ENCODE measurements at places on chromosomes 2 and 18. TPM values are rescaled to one million over a fixed set of nuclear protein-coding genes. Genes with fewer than 3 reads are reported as not detected.

The CAPN14 gene
- total RNA-seq: 0.23 TPM

The MIB1 gene
- total RNA-seq: 26.3 TPM

The COLEC11 gene
- 0.84 TPM for total RNA-seq

DNA sequence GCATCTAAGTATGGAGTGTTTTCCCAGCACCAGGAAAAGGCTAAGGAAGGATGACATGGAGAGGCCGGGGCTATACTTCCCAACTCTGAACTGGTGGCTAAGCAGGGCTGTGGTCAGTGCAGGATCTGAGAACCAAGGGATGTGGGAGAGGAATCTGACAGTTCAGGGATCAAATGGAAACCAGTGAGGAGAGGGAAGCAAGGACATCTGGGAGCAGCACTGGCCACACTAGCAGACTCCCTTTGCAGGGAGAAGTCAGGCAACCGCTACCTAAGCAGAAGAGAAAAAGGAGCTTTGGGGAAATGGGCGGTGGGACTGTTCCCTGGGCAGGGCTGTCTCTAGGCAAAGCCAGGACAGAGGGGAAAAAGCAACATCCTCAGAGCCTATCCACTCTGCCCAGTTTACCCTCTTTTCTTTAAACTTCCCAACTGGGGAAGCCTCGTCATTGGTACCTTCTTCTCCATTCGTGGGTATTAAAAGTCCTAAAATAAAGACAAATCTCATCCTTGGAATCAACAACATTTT lies 105.8 kb upstream of the MEIS1 start:
- no peak for DNase-seq
- H3K4me3 ChIP-seq: no peak overlapping the region
- H3K4me1 ChIP-seq: no peaks in the 10 kb centered on the region
- no peaks in the 10 kb centered on the region for H3K36me3 ChIP-seq
- no peak overlapping the region for H3K27ac ChIP-seq
- no peaks in the 10 kb centered on the region for H3K27me3 ChIP-seq

GRCh38 chr2:12317814-12318426 lies 398.8 kb upstream of the TRIB2 start:
- H3K27ac ChIP-seq: no peak overlapping the region
- no peak for DNase-seq
- no peaks in the 10 kb centered on the region for H3K36me3 ChIP-seq
- H3K4me3 ChIP-seq: no peak overlapping the region

All from left lung (tissue), 14 donors.